ENCODE measurements at places on chromosomes 3 and 15.

- no peak for DNase-seq
These were observed 631.5 kb upstream of the NR2F2 start for GRCh38 chr15:95698951-95699350.

DNA sequence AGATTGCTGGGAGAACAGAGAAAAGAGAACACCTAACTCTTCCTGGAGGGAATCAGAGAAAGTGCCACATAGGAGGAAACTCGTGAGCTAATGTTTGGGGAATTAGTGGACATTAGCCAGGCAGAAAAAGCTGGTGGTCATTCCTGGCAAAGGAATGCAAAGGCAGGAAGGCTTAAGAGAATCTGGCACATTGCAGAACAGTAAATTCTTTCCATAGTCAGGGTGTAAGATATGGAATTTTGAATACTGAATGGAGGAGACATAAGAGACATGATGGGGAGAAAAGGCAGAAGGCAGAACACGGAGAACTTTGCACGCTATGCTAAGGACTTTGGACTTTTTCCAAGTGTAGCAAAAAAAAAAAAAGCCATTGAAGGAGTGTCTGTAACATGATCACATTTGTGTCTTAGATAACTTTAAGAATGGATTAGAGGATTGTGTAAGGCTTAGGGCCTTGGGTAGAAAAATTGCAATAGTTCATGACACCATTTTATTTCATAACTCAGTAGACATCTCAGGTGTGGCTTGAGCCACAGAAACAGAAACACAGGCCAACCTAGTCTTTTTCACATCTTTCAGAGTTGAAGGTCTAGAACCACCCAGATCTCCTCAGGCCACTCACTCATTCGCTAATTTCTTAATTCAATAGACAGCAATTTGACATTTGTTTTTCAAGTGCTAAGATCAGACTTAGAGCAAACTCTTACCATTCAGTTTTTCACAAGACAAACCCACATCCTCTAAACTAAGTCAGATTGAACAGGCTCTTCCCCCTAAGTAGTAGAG is 31.2 kb upstream of the CCDC80 start:
- peak; percentile 95 for DNase-seq

DNA sequence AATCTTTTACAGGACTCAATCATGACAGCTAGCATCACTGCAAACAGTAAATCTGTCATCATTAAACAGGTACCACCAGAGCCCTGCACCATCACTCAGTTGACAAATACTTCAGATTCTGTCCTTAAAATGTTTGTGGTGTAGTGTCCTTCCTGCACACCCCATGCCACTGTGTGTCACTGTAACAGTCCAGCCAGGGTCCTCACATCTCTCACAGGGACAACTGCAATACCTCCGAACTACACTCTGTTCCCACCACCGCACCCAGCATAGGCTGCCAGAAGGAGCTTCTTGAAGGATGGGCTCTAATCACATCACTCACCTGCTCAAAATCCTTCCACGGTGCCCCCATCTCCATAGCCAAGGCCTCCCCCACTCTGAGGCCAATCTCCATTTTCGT is 90.2 kb upstream of the FGF12 start:
- DNase-seq = no peak

DNA sequence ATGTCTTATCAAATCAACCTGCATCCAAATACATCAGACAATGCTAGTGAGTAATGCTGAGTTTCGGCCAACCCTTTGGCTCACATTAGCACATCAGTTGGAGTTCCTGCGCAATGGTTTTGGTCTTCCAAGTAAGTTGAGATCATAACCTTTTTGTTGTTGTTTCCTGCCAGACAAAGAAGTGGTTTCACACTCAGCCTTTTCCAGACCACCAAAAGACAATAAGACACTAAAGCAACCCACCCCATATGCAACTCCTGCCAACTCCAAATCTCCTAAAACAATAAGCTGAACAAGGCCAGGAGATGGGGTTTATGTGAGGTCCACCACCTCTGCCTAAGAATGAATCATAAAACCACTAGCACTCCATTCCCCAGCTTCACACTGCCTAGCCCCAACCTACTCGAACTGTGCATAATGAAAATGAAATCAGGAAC is 177.0 kb downstream of the ERC2 start:
- no peak for DNase-seq

GRCh38 chr3:150059729-150060128 is 89.0 kb upstream of the PFN2 start:
- no peak for DNase-seq

DNA sequence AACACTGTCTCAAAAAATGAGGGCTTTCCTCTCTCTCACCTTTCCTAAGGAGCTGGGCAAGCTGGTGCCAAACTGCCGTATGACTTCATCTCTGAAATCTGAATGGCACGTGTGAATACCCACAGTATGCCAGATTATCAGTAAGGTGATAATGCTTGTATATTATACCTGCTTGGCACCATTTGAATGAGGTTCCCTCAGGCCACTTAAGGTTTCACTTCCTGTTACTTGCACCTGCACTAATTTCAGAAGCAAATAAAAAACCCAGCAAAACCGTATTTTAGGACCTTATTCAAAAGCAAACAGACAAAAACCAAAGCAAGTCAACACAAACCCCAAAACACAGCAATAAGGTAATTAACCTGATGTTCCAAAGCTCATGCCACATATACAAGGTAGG is 19.7 kb downstream of the FOXP1 start:
- no peak for DNase-seq

DNA sequence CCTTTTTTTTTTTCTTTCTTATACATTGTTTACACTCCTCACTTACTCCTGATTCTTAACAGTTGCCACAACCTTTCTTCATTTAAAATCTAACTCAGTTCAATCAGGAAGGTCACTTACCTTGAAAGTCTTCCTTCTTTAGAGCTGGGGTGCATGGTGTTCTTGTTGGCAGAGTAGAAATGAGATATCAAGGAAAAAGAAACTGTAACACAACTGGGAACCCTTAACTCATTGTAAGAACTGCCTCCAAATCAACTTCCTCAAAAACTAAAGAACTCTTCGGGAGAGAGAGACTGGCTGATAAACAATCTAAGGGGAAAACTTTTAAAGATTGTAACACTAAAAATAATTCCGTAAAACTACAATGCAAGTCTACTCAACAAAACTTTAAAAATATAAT is 1.4 kb upstream of the APPL1 start:
- no peak for DNase-seq

GRCh38 chr3:69033470-69033869 is 18.7 kb downstream of the TMF1 start:
- DNase-seq = no peak

- DNase-seq = no peak
These were observed 84.6 kb upstream of the SLC7A14 start for GRCh38 chr3:170670504-170670903.

DNA sequence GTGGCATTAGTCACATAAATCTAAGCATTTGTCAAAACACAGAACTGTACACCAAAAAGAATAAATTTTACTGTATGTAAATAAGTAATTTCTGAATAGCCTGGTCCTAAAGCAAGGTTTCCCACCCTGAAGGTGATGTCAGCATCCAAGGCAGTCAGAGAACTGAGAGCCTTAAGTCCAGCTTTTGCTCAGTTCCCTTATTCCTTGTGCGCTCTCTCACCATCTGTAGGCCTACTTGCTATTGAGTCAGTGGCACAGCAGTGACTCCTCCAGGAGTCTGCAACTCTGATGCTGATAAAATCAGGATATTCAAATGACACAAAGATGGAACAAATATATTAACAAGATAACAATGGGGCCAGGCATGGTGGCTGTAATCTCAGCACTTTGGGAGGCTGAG is 22.3 kb downstream of the VPS39 start:
- DNase-seq = no peak

GRCh38 chr3:31008994-31009393 is 114.5 kb upstream of the GADL1 start:
- DNase-seq = no peak

DNA sequence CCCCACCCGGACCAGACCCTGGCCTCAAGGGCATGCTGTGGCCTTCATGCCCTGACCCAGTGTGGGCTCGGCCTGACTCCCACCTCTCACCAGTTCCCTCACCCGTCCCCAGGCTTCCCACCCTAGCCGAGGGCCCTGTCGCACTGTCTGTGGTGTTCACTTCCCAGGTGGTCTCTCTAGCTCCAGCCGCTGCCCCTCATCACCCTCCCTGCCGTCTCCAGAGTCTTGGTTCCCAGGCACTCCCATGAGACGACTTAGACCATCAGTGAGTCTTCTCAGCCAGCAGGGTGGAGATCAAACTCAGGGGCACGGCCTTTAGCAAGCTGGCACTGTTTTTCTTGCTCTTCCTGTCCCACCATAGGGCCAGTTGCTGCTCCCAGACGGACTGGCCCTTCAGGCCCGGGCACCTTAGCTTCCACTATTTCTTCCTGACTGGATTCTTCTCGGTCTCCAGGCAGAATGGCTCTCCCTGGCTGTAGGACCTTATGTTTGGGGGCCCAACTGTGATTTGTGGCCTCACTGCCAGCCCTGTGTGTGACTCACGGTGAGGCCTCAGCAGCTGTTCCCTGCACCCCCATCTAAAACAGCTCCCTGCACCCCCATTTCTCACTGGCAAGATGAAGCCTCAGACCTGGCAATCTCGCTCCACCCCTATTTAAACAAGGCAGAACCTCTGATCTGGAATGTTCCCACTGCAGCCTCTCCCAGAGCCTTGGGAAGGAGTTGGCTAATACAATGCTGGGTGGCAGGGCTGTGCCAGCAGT is 9.4 kb upstream of the PCSK6 start:
- no peak for DNase-seq

DNA sequence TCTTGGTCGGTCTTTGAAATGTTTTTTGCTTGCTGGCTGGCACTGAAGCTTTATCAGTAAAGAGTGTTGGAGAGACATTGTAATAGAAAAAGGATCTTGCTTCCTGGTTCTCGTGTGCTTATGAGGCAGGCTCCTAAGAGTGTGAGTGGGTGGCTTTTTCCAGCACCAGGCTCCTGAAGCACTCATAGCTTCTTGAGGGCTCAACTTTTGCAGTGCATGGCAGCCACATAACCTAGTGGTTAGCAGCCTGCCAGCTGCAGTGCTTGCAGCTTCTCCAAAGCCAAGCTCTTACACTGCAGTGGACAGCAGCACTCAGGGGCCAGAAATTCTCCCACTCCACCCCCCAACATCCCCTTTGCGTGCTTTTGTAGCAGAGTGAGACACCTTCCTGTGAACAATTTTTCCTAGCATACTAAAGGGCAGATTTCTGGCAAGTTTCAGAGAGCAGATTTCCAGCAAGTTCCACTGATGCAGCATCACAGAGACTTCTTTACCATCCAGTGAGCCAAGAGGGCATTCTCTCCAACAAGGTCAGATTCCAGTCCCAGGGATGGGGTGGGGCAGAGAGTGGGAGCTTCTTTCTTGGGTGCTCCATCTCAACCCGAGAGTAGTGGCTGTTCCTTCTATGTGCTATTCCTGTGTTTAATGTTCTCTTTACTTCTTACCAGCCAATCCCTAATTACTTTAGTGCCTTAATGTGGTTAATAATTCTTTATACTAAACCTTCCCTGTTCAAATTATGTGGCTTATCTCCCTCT is 15.8 kb upstream of the ARHGEF26 start:
- no peak for DNase-seq

DNA sequence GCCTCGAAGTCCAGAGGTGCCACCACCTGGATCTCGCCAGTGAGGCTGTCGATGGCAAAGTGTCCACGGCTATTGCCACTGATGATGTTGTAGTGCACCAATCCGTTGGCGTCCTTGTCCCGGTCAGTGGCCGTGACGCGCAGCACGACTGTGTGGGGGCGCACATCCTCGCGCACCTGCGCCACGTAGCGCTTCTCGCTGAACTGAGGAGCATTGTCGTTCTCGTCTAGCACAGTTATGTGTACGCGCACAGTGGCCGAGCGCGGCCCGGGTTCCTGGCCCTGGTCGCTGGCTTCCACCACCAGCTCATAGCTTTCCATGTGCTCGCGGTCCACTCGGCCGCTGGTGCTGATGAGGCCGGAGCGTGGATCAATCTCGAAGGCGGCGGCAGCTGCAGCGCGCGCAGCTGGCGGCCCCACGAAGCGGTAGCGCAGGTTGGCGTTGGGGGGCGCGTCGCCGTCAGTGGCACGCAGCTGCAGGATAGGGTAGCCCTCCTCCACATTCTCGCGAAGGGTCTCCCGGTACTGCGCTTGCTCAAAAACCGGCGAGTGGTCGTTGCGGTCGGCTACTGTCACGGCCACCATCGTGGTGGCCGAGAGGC is 1.8 kb downstream of the CELSR3 start:
- DNase-seq = no peak

DNA sequence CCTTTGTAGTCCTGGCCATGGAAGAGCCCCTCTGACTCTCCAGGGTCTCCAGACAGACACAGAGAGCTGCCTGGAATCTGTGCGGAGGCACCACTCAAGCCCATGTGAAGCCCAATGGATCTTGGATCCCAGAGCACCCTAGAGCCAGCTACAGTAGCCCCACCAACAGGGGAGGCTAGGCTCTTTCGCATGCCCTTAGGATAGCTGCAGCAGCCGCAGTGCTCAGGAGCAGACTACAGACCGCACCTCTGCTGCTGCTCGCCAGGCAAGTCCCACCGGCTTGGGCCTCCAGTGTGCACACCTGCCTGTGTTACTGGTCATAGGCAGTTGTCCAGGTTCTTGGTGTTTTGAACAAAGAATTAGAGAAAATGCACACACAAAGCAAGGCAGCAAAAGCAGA is 131.6 kb downstream of the SPATA16 start:
- DNase-seq = no peak

DNA sequence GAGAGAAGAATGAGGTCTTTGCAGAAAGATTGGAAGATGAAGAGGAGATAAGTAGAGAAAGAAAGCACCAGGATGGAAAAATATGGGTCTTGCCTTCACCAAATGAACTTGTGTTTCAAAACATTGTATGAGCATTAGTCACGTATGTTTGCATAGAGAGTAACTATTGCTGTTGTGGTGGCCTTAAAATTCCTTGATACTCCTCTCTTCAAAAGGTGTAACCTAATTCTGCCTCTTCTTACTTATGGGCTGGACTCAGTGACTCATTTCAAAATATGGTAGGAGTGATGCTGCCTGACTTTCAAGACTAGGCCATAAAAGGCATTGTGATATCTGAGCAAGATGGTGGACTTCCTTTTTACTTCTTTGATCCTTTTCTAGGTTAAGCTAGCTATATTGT is 228.7 kb upstream of the ZNF385D start:
- no peak for DNase-seq

DNA sequence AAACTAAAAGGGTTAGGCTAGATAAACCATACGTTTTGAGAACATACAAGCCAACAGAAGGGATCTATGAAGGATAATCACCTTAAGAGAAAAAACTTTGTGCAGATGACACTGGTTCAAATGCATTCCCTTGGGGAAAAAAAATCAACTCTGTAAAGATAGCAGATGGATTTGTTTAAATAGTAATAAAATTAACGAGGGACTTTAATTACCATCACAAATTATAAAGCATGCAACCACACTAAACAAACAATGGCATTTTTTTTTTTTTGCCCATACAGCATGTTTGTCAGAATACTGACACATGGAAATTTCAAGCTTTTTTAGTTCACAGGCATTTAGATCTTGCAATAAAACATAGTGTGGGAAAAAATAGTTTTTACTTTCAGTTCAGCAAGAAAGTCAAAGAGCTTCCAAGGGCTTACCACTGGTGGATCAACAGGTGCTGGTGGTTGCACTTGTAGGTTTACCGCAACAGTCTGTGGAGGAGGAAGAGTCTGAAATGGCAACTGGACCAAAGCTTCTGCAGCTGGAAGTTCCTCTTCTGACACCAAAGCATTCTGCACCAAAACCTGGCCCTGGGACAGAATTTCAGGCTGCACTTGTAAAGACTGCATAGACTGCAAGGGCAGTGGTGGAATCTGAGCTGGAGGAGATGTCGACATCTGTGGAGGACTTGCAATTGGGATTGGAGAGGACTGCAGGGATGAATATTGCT is 53.1 kb downstream of the PHC3 start:
- DNase-seq = no peak

All from retinal pigment epithelial cell (primary cell).